ENCODE measurements at places on chromosomes 6 and 20.

DNA sequence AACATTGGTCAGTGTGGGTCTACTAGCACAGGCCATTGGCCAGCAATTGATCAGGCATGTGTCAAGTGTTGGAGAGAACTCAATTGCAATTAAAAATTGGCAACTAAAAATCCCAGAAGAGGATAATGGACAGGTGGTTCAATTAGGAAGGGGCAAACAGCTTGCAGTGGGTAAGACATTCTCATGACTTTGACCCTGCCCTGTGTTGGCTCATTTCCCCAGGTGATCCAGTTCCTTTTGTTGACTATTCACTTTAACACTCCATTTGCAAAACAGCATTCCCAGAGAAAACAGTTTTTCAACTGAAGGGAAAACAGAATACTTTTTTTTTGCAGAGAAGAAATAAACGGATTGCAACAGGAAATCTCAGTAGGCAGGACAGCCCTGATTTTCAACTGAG lies 28.9 kb upstream of the SCGN start:
- DNase-seq: no peak

DNA sequence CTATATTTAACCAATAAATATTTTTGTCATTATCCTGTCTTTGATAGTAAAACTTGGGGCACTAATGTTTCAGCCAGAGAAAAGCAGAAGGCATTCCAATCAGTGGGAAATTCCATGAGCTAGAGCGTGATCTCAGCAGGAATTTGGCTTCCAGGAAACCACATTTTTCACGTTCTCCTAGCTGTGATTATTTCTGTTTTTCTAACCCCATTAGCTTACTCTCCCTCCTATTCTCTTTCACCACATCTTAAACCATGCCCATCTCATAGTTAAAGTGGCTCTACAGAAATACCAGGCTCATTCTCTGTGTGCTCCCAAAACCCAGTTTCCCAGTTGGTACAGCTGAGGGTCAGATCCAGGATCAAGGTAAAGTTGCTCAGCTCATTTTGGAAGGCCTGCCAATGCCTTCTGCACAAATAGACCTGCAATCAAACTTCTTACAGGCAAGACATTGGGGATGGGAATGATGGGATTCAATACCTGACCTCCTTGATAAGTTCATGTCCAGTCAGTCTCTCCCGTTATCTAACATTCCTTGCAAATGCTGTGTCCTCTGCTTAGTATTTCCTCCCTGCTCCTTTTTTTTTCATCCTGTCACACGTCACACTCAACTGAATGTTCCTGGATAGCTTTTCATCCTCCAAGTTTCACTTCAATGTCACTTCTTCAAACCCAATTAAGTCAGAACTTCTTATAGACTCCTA lies 33.1 kb upstream of the TMEM30A start:
- DNase-seq: no peak

DNA sequence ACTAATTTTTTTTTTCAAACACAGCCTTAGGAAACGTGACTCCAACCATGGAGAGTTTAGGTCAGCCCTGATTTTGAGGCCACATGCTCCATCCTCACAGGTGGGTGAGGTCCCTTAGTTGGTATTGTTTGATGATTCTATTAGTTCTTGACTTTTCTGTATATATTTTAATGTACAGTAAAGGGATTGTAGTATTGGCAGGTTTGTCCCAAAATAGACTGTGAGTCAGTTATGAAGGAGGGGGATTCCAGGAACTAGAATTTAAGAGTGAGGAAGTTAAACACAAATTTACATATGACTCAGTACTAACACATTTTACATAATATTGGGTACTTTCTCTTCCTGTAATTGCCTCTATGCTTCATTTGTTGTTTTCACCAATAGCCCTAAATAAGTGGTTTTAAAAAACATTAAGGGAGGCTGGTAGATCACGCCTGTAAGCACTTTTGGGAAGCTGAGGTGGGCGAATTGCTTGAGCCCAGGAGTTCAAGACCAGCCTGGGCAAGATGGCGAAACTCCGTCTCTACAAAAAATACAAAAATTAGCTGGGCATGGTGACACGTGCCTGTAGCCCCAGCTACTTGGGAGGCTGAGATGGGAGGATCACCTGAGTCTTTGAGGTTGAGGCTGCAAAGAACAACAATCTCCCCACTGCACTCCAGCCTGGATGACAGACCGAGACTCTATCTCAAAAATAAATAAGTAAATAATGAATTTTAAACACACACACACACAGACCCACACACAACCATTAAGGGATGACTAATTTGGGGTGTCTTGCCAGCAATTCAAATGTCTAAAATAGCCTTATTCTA lies 81.8 kb downstream of the SGK1 start:
- no peak for DNase-seq

DNA sequence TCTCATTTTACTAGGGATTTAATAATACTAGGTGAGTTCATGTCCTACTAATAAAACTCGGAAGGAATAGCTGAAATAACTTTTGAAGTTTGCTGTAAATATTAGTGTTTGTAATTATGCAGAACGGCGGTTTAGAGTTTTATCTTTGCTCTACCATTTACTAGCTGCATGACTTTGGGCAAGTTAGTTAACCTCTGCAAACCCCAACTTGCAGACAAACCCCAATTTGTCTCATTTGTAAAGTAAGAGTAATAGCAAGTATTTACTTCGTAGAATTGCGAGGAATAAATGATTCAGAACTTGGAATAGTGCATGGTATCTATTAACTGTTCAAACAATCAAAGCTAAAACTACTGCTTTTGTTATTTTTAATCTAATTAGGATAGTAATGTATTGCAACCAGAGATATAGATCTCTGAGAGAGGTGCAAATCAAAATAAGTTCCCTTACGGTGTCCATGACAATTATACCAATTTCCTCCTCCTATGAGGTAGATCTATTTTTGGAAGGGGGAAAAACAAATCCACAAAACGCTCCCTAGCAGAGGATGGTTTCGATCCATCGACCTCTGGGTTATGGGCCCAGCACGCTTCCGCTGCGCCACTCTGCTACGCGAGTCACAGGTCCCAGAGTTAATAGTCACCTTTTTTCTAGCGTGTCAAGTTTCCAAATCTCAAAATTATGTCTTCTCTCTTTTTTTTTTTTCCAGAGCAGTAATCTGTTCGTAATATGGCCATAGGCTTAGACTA lies 35.1 kb upstream of the BTN3A2 start:
- DNase-seq: peak; percentile 18

GRCh38 chr6:70369332-70369950 lies 43.9 kb upstream of the FAM135A start:
- peak; percentile 32 for DNase-seq

DNA sequence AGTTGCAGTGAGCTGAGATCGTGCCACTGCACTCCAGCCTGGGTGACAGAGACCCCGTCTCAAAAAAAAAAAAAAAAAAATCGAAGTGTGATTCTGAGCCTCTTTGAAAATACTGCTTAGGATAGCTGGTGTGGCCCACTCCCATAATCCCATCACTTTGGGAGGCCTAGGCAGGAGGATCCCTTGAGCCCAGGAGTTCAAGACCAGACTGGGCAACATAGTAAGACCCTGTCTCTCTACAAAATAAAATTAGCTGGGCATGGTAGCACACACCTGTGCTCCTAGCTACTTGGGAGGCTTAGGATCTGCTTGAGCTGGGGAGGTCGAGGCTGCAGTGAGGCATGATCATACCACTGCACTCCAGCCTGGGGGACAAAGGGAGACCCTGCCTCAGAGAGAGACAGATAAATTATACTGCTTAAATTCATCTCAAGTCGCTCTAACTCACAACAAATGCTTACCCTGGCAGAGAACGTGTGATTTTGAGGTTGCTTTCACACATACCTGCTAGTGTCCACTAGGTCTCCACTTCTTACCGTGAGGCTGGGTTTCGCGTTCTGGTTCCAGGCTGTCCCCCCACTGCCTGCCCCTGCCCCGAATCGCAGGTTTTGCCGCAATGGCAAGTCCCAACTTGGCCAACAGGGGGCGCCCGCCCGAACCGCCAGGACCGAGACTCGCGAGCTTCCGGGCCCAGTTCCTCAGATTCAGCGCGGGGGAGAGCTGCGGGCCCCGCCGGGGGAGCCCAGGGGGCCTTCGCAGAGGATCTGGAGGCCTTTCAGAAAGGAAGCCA lies 12.3 kb upstream of the TMC2 start:
- peak; percentile 96 for DNase-seq

DNA sequence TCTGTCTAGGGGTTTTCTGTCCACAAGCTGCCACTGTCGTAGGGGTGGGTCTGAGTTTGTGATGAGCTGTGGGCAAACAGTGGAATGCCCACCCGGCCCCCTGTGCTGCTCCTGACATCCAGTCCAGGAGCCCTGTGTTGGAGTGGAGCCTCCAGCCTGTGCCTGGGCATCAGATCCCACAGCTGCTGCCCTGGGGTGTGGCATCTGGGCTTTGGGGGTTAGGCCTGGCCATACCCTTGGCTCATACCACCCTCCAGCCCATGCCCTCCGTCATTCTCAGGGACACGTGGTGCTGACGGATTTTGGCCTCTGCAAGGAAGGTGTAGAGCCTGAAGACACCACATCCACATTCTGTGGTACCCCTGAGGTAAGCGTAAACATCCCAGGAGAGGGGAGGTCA lies 12.9 kb downstream of the SGK2 start:
- DNase-seq: no peak

DNA sequence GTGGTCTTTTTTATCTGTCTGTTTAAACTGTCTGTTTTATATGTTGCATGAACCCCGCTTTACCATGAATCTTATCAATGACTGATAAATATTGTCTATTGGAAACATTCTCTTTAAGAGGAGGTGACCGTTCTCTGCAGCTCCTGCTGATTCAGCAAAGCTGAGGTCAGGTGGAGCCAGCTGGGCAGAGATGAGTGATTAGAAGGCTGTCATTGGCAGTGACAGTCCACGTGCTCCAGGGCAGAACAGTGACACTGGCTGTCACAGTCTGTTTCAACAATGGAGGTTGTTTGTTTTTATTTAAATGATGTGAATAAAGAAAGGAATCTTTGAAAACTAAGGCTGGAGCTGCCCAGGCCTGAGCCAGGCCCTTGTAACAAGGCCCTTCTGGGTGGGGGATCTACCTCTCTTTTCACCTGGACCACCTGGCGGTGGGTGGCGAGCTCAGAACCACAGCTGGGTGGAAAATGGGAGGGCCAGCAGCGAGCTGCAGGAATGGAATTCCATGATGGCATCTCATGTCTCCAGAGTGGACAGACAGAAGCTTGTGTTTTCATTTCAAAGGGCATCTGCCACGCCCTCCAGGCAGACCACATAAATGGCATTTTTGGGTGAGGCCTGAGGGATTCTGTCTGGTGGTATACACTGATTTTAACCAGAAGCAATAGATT lies 12.6 kb downstream of the SYNJ2 start:
- no peak for DNase-seq

DNA sequence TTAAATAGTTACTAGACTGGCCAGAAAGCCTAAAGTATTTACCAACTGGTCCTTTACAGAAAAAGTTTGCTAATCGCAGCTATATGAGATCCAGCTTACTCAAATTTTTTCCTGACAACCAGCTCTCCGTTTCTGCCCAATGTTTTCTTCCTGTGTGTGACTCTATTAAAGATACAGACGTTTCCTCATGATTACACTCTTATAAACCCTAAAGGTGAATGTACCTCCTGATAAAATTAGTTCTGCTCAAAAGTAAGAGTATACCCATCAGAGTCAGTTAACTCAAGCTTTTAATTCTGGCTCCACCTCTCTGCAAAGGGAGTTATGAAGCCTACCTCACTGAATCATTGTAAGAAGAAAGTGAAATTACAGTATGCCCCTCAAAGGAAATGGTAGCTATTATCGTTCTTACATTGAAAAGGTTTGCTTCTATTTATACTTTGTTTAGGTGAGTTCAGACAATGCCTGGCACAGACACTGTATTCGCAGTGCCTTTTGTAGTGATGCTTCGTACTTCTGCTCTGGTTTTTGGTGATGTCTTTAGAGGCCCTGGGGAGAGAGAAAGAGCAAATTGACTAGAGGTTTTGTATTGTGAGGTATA lies 10.2 kb upstream of the MROH8 start:
- DNase-seq: no peak

DNA sequence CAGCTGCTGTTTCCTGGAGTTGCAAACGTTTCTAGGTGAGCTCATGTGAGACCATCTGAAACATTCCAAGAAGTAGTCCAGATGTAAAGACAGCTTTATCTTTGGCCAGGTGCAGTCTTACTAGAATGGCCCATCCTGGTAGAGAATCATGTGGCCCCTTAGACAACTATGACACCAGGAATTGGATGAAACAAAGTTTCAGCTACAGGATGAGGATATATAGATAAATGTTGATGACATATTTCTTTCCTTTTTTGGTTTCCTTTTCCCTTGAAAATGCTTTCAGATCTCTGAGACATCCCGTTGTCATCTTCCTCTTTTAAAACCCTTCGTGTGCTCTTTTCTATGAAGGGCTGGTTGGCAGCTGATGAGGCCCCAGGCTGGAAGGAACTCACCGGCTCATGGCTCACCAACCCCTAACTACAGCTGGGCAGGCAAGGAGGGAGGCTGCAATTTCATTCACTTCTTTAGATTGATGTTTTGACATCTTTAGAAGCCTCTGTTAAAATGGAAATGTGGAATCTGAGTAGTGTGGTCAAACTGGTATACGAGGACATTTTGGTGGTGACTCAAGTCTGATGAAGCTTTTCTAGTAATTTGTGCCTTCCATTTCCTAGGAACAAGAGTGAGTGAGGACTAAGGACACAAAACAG lies 167.9 kb upstream of the TNFAIP3 start:
- DNase-seq: no peak

DNA sequence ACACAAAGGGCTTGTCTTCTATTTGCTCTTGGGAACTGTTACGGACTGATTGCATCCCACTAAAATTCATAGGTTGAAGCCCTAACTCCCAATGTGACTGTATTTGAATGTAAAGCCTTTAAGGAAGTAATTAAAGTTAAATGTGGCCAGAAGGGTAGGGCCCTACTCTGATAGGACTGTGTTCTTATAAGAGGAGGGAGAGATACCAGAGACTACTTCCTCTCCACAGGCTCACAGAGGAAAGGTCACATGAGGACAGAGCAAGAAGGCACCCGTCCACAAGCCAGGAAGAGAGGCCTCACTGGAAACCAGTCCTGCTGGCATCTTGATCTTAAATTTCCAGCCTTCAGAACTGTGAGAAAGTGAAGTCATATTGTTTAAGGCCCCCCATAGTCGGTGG lies 211.9 kb downstream of the CDH26 start:
- DNase-seq: no peak

- DNase-seq: no peak
Observed at GRCh38 chr20:48284315-48284714, 499.0 kb upstream of the SULF2 start.

DNA sequence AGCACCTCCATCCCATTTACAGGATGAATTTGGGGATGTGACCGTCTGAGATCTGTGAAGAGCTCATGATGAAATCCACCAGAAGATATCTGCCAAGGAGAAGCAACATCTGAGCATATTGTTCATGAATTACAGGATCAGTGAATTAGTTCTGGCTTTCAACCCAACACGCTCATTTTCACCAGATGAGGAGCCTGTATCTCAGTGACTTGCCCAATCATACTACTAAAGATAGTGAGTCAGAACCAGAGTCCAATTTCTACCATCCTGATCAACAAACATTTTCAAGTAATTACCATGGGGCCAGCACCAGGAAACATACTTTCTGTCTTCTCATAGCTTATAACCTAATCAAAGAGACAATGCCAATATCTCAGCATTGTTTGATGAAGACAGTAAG lies 116.6 kb downstream of the ZDHHC14 start:
- DNase-seq: no peak

Data from activated naive CD4-positive, alpha-beta T cell (primary cell).